ENCODE measurements at places on chromosomes 4 and X.

GRCh38 chr4:67680581-67681222 is 20.3 kb downstream of the UBA6 start:
- DNase-seq = no peak

- DNase-seq = no peak
These were observed 119.1 kb downstream of the TEX13A start for GRCh38 chrX:105101378-105101777.

DNA sequence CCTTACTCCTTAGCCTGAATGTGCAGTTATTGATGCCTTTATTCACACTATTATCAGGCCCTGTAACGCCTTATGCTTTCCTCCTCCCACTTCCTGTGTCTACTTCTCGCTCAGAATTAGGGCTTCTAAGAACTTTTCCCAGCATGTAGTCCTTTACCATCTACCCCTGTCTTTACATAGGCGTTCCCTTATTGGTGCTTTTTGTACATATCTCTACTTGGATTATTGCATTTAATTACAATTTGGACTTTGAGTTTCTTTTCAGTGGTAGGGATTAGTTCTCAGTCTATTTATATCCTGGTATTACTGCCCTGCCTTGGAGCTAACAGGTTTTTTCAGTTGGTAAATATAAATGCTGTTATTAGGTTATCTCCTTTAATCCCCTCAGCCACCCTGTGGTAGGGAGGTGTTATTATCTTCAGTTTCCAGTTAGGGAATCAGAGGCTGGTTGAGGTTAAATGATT is 84.0 kb downstream of the RBPJ start:
- no peak for DNase-seq

- DNase-seq = no peak
These were observed 112.5 kb downstream of the CFAP299 start for GRCh38 chr4:80448056-80448455.

- DNase-seq = no peak
These were observed 34.0 kb downstream of the ELF2 start for GRCh38 chr4:139142980-139143379.

DNA sequence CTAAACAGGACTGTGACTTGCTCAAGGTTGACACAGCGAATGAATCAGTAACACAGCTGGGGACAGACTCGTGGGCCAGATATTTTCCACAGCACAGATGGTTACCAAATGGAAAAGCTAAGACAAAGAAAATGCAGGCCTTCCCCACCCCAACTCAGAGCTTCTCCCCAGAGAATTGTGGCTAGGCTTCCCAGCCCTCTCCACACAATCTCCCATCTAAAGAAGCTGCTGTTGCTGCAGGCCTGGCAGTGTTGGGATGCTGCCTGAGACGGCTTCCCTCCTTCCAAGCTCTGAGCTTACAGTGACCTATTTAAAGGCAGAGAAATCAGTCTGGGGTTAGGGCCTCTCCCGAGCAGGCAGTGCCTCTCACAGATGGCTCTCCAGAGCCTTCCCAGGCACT is 46.5 kb upstream of the PGRMC1 start:
- no peak for DNase-seq

DNA sequence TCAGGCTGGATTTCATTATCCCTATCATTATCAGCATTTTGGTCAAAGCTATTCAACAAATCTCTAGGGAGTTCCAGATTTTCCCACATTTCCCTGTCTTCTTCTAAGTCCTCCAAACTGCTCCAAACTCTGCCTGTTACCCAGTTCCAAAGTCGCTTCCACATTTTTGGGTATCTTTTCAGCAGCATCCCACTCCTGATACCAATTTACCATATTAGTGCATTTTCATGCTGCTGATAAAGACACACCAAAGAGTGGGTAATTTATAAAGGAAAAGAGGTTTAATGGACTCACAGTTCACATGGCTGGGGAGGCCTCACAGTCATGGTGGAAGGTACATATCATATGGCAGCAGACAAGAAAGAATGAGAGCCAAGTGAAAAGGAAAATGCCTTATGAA is 132.8 kb upstream of the SLC7A11 start:
- DNase-seq = no peak

GRCh38 chrX:148466292-148466691 is 34.1 kb upstream of the AFF2 start:
- no peak for DNase-seq

DNA sequence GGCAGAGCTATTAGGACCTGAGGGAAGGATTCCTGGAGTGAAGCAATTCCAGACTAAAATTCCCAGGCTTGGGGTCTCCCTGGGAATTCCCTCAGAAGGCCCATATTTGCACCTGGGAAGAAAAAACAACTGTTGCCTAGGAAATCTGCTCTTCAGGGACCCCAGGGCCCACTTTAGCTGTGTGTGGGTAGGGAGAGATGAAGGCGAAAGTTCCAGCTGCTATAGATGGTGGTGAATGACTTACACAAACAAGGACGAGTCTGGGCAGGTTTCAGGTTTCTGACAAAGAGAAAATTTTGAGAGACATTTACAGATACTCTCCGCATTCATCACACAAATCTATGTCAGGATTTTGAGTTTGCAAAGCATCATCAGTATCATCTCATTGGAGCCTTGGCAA is 126.1 kb downstream of the GPC3 start:
- no peak for DNase-seq

GRCh38 chr4:47729131-47729680 is 108.7 kb downstream of the CORIN start:
- DNase-seq = no peak

DNA sequence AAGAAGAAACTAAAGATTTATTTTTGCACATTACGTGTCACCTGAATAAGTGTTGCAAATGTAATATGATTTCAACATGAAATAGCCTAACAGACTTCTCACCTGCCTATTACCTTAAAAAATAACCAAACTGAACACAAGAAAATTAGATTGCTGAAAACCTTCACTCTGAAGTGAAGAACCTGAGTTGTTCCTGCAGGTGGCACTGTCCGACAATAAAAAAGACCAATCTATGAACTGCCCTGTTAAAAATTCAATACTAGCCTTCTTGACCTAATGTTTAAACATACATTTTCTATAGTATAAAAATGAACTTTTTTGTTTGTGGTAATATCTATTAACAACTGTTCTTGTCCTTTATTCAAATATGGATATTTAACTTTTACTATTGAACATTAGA is 69.2 kb upstream of the PNPLA4 start:
- peak; percentile 8 for DNase-seq

- DNase-seq = peak; percentile 19
These were observed 23.0 kb upstream of the PGM2 start for GRCh38 chr4:37803348-37803973.

Data from iPS-NIHi11 (cell line).